Osteoblast (primary cell): ENCODE measurements at places on chromosomes 5 and 9. TPM values are rescaled to one million over a fixed set of nuclear protein-coding genes. Genes with fewer than 3 reads are reported as not detected.
A peak's percentile ranks its signal among the peaks of the same experiment; 100 is the strongest.

DNA sequence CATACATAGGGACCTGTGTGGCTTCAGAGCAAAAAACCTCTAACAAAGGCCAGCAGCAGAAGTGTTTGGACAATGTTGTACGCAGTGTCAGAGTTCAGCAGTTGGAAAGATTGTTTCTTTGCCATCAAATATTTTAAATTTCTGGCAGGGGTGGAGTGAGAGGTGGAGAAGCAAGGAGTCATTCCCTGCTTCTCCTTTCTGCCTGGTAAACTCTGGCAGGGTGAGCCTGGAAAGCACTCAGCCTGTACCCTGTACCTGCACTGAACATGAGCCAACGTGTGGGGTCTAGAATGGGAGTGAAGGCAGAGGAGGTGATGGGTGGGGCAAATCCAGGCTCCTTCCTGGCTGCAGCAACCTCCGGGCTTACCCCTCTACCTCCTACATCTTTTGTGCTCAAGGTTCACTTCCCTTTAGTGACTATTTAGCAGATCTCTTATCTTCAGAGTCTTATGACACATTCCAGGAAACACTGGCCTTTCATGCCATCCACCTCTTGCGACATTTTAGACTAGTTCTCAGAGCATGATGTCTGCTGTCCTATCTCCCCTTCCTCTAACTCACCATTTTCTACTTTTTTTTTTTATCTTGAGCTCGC, 445.0 kb upstream of the PIK3R1 start:
- DNase-seq, result no peak

DNA sequence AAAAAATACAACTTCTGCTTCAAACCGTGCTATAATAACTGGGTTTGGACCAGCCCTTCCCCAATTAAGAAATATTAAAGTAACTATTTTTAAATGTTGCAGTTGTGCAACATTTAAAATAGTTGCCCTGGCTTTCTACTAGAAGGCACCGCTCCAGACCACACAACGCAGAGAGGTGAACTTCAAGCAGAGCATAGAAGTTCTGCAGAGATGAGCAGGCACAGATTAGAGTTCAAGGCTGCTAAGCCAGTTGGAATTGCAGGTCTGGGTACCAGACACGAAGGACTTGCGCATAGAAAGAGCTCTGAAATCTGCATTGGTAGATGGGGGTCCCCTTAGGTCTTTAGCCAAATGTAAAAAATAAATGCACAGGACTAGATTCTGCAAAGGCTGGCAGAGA, 58.7 kb upstream of the GALNT10 start:
- DNase-seq, result no peak

DNA sequence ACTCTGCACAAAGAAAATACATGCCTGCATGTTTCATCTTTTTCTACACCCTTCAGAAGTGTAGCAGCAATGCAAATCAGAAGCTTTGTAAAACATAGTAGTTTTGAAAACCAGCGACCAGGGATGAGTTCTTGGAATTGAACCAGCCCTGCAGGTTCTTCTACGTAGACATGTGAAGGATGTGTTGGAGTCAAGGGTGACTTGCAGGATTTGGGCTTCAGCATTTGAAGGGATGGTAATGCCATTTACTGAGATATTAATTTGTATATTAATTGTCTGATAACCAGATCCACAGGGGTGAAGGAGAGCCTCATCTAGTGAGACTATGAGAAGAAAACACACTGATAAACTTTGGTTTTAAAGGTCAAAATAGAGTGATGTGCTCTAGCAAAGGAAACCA, 72.4 kb downstream of the KIAA1958 start:
- no peak for DNase-seq

GRCh38 chr5:57531333-57531732, 48.7 kb upstream of the ACTBL2 start:
- DNase-seq, result no peak

- DNase-seq, result no peak
Observed at GRCh38 chr5:97406946-97407676, 224.1 kb upstream of the RIOK2 start.

GRCh38 chr9:83015897-83016296, 47.0 kb downstream of the RASEF start:
- no peak for DNase-seq

- no peak for DNase-seq
Observed at GRCh38 chr5:88954511-88954910, 71.5 kb upstream of the MEF2C start.

GRCh38 chr9:125987420-125987819, 240.2 kb downstream of the PBX3 start:
- peak; percentile 45 for DNase-seq

DNA sequence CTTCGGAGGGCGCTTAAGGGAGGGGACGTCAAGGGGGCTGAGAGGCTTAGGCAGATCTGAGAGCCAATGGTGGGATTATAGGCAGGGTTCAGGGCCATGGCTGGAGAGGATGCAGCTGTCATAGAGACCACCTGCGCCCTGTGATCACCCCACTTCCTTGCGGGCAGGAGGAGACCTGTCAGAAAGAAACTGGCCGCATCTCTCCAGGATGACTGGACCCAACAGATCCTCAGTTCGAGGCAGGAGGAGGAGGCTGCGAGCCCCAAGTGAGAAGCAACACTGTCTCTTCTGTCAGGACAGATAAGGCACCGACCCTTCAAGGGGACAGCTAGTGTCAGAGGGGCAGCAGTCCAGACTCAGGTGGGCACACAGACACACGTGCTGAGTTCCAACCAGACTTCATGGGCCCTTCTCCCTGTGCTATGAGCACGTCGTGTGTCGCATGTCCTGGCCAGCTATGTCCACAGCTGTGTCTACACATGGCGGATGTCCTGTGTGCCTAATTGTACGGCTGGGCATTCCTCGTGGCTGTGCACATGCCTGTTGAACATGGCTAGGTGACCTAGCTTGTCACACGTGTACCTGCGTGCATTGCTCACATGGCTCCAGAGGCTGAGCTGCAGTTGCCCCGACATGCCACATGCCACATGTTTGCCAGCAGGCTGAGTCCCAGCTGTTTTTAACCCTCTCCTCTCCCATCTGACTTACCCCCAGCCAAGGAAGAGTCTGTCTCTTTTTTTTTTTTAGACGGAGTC, 583 bp upstream of the AQP3 start:
- DNase-seq, result peak; percentile 79

- DNase-seq, result no peak
Observed at GRCh38 chr9:23658376-23659258, 167.4 kb downstream of the ELAVL2 start.

DNA sequence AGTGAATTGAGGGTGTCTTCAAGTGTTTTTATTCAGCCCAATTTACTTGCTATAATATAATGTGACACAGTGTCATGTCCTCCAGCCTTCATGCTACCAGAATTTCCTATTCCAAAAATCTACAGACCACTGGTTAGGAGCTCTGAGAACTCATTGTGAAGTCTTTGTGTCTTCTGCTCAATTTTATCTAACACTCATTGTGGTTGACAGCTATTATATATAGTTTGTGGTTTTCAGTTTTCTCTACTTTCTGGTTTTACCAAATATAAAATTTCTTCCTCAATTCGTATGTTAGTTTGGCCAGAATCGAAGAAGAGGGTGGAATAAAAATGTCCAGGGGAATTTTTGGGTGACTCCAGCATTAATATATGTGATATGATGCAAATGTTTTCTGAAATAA, 509.3 kb upstream of the NUDT12 start:
- peak; percentile 10 for DNase-seq

- DNase-seq, result no peak
Observed at GRCh38 chr5:40775085-40775845, 19.5 kb upstream of the TTC33 start.

DNA sequence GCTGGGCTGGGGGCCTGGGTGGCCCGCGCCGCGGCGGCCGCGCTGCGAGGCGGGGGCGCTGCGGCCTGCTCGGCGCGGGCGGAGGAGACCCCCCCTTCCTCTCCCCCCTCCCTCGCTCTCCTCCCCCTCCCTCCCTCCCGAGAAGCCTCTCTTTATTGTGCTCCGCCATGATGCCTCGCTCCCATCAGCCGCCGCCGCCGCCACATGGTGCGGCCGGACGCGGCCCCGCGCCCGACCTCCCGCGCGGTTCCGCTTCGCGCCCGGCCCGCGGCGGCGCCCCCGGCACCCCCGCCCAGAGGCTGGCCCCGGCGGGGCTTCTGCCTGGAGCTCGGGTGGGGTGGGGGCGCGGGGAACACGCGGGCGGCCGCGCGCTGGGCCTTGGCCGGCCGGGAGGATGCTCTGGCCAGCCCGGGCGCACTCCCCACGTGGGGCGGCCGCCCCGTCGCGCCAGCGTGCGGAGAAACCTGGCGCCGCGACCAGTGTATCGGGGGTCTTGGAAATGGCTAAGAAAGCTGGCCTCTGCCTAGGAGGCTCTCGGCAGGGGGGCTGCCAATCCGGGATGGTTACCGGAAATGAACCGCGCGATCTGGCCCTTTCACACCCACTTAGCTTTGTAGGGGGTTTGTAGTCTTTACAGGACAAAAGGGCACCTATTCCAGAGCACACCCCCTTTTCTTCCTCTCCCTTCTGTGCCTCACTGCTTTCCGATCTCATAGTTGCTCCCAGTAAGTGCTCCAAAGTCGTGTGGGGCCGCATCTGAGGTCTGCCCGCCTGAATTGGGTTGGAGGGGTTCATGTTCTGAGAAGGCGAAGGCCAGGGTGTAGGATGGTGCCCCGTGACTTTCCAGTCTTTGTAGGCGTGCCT, 1.0 kb downstream of the SET start:
- peak; percentile 98 for DNase-seq

DNA sequence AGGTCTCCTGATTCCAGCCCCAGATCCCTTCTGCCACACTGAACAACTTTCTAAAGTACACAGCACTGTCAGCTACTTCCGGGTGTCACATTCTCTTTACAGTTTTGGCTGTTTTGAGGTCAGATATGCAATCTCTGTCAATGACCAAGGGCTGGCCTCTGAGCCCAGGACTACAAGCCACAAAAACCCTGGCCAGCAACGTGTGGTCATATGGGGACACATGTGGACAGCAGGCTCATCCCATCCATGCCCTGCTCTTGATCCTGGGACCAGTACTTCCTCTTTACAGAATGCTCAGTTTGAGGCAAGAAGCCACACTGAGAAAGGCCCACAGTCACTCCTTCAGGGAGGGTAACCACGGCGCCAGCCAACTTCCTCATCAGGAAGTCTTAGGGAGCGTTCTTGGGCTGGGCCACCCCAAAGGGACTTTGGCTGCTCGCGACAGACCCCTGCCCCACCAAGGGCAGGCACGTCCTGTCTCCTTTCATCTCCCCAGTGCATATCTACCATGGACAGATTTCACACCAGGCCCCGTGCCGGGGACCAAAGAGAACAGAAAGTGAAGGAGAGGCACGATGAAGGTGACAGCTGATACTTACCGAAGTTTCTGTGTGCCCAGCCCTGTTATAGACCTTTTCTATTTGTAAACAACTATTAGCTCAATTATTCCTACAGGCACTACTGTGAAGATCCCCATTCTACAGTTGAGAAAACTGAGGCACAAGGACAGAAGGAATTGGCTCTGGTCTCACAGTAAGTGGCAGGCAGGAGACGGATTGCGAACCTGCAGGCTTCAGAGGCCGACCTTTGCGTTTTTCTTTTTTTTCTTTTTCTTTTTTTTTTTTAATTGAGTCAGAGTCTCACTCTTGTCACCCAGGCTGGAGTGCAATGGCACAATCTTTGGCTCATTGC, 37.3 kb downstream of the STK10 start:
- no peak for DNase-seq

GRCh38 chr9:21801683-21802417, 586 bp upstream of the MTAP start:
- DNase-seq, result peak; percentile 86

DNA sequence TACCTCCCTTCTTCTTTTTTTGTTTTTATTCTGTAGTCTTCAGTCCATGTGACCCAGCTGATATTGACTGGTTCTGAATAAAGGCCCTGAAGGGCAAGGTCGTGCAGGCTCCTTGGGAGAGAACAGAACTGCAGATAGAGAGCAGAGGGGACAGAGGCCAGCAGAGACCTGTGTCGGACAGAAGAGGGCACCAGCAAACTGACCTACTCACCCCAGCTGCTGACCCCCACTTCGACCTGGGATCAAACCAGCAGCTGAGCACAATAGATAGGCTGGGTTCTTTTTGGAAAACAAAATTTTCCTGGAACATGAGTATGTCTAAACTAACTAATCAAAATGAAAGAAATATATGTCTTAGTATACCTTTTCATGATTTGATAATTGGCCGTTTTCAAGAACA, 695.1 kb downstream of the NR2F1-AS1 start:
- DNase-seq, result no peak

GRCh38 chr5:95620870-95621838, 1.3 kb downstream of the GPR150 start:
- peak; percentile 81 for DNase-seq

GRCh38 chr5:138831703-138832102, 43.4 kb downstream of the LRRTM2 start:
- no peak for DNase-seq

GRCh38 chr5:67431191-67431590, 234.6 kb upstream of the CD180 start:
- no peak for DNase-seq

DNA sequence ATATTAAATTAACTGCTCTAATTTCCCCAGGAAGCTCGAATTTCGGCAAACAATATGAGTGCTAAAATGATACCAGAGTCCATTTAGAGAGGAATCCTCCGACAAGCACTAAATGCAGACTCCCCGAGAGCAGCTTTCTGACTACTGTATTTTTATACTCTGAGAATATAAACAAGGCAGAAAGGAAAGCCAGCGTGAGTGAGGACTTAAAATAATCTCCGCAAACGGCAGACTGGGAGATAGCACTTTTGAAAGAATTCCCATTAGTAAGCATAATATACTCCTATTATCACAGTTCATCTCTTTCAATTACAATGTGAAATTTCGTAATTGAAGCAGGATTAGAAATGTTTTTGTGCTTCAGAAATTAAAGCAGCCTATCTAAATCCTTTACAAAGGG, 269.4 kb upstream of the PANK3 start:
- DNase-seq, result no peak

DNA sequence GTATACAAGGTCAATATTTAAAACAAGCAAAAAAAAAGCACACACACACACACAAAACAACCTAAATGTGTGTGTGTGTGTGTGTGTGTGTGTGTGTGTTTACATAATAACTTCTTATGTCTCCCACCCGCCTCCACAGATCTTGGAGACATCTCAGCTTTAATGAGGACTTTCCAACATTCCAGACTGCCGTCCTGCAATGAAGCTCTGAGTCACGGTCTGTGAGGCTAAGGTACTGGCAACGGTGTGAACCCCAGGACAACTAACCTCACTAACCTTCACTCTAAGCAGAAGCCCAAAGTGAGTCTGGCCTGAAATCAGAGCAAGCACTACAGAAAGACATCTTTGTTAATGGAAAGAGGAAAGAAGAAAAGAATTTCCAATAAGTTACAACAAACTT, 22.3 kb downstream of the ZNF474 start:
- no peak for DNase-seq

ARHGEF37 gene
- 0.72 and 0.88 TPM in 2 replicates for total RNA-seq

DYNC2I2 gene
- 51.3 and 52.1 TPM in 2 replicates for total RNA-seq

DMRT2 gene
- not detected in 2 replicates for total RNA-seq

RIC1 gene
- 45.7 and 51.4 TPM in 2 replicates for total RNA-seq

GDA gene
- not detected in 2 replicates for total RNA-seq

C5orf58 gene
- total RNA-seq, result not detected in 2 replicates

F2RL1 gene
- 1.8 and 5.3 TPM in 2 replicates for total RNA-seq

CBY3 gene
- total RNA-seq, result not detected in 2 replicates

SLC1A1 gene
- 20.0 and 25.7 TPM in 2 replicates for total RNA-seq
